Prostate gland (tissue), 2 donors: ENCODE measurements at places on chromosomes 13 and 19. TPM values are rescaled to one million over a fixed set of nuclear protein-coding genes. Genes with fewer than 3 reads are reported as not detected.

DNA sequence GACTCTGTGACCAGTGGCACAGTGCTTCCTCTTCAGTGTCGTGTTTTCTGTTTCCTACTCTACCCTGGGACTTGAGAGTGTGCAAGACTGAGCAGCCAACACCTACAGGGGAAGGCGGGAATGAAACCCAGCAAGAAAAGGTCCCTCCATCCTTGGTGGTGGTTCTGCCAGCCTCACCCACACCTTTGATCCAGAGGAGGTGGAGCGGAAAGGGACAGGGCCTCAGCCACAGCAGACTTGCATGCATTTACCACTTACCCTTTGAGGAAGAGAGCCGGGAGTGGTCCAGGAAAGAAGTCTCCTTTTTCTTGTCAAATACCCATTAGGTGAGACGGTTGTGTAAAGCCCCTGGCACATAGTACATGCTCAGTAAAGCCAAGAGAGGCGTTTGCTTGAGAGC is 164.8 kb upstream of the ZNF536 start:
- no peak overlapping the region for H3K27ac ChIP-seq
- H3K27me3 ChIP-seq, result no peaks in the 10 kb centered on the region
- DNase-seq, result no peak
- no peaks in the 10 kb centered on the region for H3K4me1 ChIP-seq
- H3K36me3 ChIP-seq, result no peaks in the 10 kb centered on the region

GRCh38 chr19:51131780-51132680 is 7.3 kb downstream of the SIGLEC9 start:
- no peak overlapping the region for H3K4me3 ChIP-seq
- no peaks in the 10 kb centered on the region for H3K4me1 ChIP-seq
- H3K36me3 ChIP-seq, result no peaks in the 10 kb centered on the region
- peaks cover 2% of the 10 kb centered on the region for H3K27me3 ChIP-seq

- H3K27me3 ChIP-seq, result no peaks in the 10 kb centered on the region
- no peaks in the 10 kb centered on the region for H3K4me1 ChIP-seq
- no peak overlapping the region for H3K4me3 ChIP-seq
These were observed 9.7 kb upstream of the ARHGAP45 start for GRCh38 chr19:1057176-1057855.

DNA sequence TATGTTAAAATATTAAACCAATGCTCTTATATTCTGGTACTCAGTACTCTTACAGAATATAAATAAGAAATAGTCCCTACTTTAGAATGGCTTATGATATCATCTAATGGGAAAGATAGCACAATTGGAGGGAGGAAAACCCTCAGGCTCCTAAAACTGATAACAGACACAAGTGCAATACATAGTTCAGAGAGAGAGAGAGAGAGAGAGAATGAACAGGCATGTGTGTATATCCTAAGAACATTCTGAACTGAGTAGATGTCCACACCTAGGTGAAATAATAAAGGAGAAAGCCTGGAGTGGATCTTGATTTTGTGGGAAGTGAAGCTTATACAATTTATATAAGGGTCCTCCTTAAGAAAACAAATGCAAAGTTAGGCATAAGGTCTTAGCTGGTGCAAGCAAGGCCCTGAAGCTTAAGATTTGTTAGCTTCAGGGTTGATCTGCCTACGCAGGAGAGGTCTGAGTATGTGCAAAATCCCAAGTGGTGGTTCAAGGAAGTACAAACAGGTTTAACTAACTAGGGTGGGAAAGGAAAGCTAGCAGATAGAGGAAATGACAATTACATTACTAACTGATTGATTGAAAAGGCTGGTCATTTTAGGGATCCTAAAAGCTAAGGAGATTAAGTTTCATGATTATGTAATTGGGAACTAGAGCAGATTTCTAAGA is 53.3 kb downstream of the SOX21 start:
- no peak overlapping the region for H3K27ac ChIP-seq
- no peaks in the 10 kb centered on the region for H3K36me3 ChIP-seq
- H3K4me3 ChIP-seq, result no peak overlapping the region

DNA sequence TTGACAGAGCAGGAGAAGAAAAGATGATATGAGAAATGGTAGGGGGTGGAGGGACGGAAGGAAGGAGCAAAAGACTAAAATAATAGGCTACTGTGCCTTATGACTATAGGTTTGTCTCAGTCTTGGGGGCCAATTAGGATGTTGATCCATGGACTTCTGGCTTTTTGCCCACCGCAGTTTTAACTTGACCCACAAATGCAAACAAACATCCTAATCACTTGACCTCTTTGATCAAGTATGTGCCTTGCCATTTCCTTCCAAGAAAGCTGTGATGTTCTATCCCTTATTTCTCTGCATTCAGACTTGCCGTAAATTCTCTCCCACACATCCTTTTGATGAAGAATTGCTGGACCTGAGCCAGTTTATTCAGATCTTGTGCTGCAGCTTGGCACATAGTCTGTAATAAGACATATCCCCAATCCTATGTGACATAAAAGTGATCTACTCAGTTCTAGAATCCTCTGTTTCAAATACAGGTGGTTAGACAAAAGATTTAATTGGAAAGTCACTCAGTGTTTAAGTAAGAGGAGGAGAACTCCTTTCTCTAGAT is 62.8 kb downstream of the TPT1 start:
- H3K4me1 ChIP-seq, result no peaks in the 10 kb centered on the region
- no peak for DNase-seq
- no peaks in the 10 kb centered on the region for H3K36me3 ChIP-seq
- H3K27me3 ChIP-seq, result no peaks in the 10 kb centered on the region
- H3K4me3 ChIP-seq, result no peak overlapping the region

DNA sequence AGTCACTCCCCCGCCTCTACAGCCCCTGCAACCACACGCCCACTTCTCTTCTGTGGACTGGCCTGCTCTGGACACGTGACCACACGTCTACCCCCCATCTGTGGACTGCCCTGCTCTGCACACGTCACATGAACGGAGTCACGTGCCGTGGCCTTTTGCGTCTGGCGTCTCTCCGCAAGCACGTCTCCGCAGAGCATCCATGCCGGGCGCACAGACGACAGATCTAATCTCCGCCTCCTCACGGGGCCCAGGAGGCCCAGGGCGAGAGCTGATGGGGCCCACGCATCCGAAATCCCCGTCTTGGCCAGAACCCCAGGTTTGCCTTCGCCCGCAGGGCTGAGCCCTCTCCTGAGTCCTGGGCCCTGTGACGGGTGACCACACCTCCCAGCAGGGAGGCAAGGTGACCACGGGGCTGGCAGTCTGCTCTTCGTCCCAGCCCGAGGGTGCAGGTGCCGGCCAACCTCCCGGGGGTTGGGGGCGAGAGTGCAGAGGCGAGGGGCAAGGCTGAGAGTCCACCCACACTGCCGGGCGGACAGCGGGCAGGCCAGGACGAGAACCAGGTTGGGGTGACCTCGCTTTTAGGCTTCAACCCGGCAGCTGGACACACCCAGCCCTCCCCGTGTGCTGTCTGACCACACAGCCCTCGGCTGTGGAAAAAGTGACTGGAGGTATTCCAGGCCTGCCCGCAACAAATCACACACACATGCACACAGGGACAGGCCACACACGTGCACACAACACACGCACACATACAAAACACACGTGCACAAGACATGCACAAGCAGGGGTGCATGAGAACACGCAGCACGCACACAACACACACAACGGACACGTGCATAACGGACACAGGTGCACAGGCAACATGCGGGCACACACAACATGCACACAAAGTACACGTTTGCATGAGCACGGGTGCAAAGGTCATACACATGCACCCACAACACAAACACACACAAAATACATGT is 3.9 kb downstream of the SBNO2 start:
- H3K27me3 ChIP-seq, result no peaks in the 10 kb centered on the region
- H3K36me3 ChIP-seq, result no peaks in the 10 kb centered on the region
- H3K4me3 ChIP-seq, result no peak overlapping the region
- peak; percentile 53 for DNase-seq
- peak overlapping the region; percentile 69 for H3K27ac ChIP-seq

Gene ADAMTSL5
- 0.82 TPM for total RNA-seq

Gene FFAR2
- not detected for total RNA-seq

Gene AP1M2
- 85.8 TPM for total RNA-seq

Gene NDUFA11
- 327 TPM for total RNA-seq

Gene IZUMO2
- not detected for total RNA-seq

Gene LENG9
- total RNA-seq, result 22.2 TPM
